ENCODE measurements at places on chromosomes 1 and 21.

GRCh38 chr1:167722152-167722869 is 529 bp downstream of the MPZL1 start:
- no peak for DNase-seq

- no peak for DNase-seq
Measured at GRCh38 chr1:95440511-95440910, 206.5 kb downstream of the RWDD3 start.

DNA sequence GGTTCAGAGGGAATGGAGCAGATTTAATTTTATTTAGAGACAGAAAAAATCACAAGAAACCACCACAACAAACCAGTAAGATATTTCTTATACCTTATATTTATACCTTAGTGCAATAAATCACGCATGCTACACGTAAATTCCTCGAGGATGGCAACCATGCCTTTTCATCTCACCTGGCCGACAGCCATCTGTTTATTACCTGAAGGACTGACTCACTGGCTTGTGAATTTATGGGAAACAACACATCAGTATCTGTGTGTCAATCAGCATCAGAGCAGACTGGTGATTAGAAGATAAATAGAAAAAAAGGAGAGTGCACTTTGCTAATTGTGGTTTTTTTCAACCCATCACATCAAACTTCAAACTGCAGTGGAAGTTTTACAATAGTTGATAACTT is 58.4 kb downstream of the S1PR1 start:
- DNase-seq, result no peak

DNA sequence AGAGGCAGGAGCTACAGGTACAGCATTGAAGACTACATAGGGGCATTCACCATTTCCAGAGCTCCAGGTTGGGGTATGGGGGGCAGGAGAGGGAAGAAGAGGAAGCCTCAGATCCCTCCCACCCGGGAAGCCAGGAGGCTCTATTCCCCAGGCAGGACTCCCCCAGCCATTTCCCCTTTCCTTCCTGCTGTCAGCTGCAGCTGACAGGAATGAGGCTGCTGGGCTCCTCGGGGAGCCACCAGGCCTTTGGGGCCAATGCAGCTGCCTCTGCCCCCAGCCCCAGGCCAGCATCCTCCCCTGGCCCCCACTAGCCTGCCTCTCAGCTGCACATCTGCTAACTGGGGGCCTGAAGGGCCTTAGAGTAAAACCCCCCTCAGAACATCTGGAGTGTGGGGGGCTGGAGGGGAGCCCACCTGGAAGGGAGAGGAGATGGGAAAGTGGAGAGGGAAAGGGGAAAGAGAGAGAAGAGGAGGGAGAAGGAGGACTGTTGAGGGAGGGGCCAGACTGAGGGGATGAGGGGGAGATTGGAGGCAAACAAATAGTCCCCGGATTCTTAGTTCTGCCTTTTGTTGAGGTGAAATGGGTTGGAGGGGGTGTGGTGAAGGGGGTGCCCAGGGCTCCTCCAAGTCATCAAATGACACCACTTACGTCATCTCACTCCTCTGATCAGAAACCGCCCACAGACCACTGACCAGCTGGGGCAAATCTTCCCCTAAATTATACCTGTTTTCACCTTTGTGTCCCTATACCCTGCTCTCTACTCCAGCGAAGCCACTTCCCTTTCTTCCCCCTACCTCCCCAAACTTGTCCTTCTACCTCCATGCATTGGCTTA is 58.0 kb downstream of the LGR6 start:
- no peak for DNase-seq

GRCh38 chr1:19472174-19472573 is 13.2 kb downstream of the CAPZB start:
- no peak for DNase-seq

DNA sequence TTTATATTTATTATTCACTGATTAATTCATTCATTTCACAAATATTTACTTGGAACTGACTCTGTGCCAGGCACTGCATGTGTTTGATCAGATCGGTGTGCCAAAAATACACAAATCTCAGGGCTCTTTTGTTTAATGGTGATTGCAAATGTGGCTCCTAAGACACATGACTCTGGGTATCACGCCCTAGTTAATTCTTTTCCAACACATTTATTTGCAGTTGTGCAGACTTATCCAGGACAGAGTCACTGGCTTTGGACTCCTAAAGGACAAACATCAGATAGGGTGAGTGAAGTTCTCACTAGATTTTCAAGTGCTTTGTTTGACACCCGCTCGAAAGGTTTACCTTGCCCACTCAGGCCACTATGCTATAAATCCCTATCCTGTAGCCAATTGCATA is 335.5 kb downstream of the BARHL2 start:
- no peak for DNase-seq

DNA sequence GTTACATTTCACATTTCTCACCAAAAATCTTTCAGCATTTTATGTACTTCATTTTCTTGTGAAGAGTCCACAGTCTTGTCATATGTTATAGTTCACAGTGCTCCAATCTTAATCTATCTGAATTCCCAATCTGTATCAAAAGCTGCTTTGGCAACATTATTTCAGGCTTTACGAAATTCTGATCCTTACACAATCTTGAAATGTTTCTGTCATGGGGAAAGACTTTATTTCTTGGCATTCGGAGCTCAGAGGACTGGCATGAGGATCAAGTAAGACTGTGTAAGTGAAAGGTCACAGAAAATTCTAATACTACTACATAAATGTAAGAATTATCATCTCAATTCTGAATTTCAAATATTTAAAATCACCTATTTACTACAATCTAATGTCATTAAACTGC is 2.0 kb downstream of the USP33 start:
- DNase-seq, result no peak

- no peak for DNase-seq
Measured at GRCh38 chr1:54864460-54865208, 22.4 kb downstream of the DHCR24 start.

GRCh38 chr1:187384504-187384903 is 555.8 kb downstream of the PLA2G4A start:
- DNase-seq, result no peak

- DNase-seq, result no peak
Measured at GRCh38 chr21:42421018-42421793, 17.5 kb downstream of the UBASH3A start.

- no peak for DNase-seq
Measured at GRCh38 chr1:24507405-24507804, 4.8 kb downstream of the RCAN3 start.

- DNase-seq, result no peak
Measured at GRCh38 chr1:21229246-21230000, 52.7 kb upstream of the EIF4G3 start.

GRCh38 chr1:8381618-8382017 is 63.7 kb downstream of the SLC45A1 start:
- DNase-seq, result no peak

GRCh38 chr1:190754666-190755065 is 277.0 kb upstream of the BRINP3 start:
- no peak for DNase-seq

GRCh38 chr21:42221581-42222345 is 2.8 kb downstream of the ABCG1 start:
- DNase-seq, result no peak

GRCh38 chr1:4261327-4261726 is 361.3 kb upstream of the C1orf174 start:
- DNase-seq, result no peak

DNA sequence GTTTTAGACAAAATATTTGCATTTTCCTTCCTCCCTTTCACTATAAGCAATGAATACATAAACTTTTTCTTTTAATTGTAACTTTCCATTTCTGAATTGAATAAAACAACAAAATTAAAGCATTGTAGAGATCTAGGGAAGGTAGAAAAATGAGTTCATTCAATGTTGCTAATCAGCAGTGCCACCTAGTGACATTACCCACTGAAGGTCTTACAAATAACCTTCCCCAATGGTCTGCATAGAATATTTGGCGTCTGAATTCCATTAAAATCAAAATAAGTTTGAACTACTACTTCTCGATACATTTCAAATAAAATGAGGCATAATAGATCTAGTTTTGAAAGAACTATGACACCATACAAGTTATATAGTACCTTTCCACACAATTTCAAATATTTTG is 19.6 kb downstream of the FH start:
- DNase-seq, result no peak

DNA sequence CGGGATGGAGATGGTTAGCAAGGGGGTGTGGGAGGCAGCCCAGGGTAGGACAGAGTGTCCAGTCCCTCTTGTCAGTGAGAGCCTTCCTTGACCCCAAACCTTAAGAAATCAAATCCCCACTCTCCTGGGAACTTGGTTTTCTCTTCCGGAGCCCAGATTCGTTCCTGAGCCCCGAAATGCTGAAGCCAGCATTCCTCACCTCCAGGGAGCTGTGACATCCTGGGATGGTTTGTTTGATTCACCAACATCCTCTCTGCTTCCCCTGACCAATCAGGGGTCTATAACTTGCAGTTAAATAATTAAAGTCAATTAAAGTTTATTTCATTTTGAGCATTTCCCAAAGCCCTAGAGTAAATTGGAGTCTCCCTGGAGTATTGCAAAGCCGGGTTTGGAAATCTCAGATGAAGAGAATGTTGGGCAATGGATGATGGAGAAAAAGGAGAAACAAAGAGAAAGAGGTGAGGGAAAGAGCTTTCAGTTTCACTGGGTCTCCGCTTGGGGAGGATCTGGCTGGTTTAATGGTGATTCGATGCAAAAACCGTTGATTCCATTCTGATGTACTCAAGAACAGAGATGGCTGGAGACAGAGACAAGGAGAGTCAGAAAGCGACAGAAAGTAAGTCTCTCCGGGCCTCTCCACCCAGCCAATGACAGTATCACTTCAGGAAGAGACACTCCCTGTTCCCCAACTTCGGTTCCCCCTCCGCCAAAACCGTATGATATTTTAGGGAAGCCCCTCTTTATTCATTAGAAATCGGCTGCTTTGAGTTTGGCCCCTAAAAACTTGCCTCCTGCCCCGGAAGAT is 12.8 kb upstream of the ALX3 start:
- DNase-seq, result no peak

GRCh38 chr1:97088391-97088790 is 366.8 kb downstream of the PTBP2 start:
- no peak for DNase-seq

- DNase-seq, result no peak
Measured at GRCh38 chr1:25098717-25099116, 133.6 kb downstream of the SYF2 start.

DNA sequence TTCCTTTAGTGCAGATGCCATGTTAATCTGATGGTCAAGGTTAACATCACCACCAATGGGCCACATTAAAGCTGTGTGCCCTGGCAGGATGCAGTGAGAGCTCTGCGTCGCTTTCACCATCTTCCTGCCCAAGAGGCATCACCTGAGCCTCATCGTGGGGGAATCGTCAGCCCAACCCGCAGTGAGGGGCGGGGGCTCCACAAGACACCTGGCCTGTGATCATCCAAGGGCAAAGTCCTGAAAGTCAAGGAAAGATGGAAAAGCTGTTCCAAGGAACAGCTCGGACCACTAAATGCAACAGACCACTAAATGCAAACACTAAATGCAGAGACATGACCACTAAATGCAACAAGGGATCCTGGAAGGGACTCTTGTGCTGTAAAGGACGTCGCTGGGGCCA is 49.9 kb downstream of the WDR4 start:
- no peak for DNase-seq

- DNase-seq, result peak; percentile 21
Measured at GRCh38 chr1:28246427-28246832, 10.5 kb downstream of the ATP5IF1 start.

DNA sequence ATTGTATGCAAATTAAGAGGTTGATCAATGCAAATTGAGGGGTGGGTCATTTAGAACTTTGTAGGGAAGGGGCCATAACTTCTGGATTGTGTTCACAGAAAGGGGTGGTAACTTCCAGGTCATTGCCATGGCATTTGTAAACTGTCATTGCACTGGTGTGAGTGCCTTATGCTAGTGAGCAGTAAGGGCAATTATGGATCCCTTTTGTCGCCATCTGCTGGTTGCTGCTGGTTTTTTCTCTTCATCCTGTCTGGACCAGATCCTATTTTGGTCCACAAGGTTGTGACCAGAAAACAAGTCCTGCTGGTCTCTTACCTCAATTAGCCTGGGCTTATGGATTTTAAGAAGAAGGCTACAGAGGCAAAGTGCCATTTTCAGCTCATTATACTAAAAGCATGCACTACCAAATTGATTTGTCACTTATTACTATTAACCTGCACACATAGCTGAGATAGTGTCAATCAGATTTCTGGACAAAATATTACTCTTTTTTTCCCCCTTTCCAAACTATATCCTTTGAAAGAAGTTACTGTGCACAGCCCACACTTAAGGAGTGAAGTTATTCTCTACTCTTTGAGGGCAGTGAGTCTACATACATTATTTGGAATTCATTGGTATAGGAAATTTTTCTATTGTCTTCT is 196.2 kb downstream of the ZC3H11B start:
- peak; percentile 13 for DNase-seq

- no peak for DNase-seq
Measured at GRCh38 chr1:183548116-183548515, 42.1 kb downstream of the NCF2 start.

DNA sequence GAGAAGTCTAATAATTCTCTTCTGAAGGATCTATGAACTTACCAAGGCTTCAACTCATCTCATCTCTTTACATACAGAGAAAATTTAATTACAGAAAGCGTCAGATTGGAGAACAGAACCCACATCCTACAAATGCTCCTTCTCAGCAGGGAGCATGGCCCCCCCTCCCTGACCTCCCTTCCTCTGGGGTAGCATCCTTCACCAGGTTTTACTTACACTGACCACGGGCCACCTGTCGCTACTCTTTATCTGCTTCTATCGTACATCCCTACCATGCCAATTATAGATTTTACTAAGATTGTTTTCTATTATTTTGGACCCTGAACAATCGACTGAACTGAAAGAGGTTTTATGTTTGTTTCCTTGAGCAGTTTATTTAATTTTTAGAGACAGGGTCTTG is 25.8 kb downstream of the RIPPLY3 start:
- no peak for DNase-seq

DNA sequence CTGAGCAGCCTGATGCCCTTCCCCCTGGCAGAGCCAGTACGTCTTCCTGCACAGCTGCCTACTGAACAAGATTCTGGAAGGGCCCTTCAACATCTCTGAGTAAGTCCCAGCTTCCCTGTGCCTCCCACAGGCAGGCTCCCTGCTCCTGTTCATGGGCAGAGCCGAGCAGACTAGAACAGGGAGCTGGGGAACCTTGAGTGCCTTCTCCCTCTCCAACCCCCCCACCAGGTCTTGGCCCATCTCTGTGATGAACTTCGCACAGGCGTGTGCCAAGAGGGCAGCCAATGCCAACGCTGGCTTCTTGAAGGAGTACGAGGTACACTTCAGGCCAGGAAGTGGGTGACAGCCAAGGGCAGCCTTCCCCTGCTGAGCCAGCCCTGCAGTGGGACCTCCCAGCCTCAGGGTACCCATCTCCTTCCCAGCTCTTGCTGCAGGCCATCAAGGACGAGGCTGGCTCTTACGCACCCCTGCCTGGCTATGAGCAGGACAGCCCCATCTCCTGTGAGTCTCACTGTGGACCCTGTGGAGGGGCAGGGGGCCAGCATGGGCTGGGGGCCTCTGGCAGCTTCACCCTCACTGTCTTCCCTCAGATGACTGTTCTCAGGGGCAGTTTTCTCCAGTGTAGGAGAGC is 6.4 kb upstream of the LGR6 start:
- DNase-seq, result no peak

DNA sequence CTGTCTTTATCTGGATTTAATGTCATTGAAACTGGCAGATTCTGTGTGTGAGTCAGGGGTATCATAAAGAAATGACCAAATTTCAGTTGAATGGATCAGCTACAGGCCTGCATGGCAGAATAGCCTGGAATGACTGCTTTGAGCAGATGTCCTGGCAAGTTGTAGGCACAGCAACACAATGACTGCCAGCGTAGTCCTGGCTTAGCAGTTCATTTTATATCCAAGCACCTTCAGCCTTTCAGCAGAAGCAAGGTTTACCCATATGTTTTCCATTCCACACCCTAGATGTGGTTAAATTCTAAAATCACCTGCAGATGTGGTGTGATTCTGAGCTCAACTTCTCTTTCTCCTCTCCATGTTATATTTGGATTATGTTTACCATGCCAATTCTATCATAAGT is 22.3 kb upstream of the PTGFR start:
- no peak for DNase-seq

Data from activated CD4-positive, CD25-positive, alpha-beta regulatory T cell treated with anti-CD3 and anti-CD28 coated beads, Interleukin-2, amount 50 U/mL, for 16 hours (primary cell).